Memory B cell (primary cell): ENCODE measurements at places on chromosomes 16 and 17.

DNA sequence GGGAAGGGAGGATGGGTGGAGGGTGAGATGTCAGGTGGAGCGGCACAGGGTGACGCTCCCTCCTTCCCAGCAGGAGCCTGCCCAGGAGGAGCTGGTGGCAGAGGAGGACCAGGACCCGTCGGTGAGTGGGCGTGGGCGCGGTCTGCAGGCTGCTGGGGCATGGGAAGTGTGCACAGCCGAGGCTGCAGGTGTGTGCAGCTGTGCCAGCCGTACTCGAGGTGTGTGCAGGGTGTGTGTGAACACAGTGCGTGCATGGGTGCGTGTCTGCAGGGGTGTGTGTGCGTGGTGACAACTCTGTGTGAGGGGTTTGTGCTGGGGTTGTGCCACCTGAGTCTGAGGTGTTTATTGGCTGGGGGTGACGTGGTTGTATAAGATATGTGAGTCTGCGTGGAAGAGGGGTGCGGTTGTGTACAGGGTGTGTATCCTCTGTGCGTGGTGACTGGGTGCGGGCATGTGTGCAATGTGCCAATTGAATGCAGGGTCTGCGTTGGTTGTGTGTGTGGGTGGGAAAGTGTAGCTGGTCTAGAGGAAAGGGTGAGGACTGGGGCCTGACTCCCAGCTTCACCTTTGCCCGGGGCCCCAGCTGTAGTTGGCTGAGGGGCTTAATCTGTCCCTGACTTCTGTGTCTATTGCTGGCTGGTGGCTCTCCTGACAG, 670 bp downstream of the TNFSF12 start:
- peak; percentile 46 for DNase-seq

DNA sequence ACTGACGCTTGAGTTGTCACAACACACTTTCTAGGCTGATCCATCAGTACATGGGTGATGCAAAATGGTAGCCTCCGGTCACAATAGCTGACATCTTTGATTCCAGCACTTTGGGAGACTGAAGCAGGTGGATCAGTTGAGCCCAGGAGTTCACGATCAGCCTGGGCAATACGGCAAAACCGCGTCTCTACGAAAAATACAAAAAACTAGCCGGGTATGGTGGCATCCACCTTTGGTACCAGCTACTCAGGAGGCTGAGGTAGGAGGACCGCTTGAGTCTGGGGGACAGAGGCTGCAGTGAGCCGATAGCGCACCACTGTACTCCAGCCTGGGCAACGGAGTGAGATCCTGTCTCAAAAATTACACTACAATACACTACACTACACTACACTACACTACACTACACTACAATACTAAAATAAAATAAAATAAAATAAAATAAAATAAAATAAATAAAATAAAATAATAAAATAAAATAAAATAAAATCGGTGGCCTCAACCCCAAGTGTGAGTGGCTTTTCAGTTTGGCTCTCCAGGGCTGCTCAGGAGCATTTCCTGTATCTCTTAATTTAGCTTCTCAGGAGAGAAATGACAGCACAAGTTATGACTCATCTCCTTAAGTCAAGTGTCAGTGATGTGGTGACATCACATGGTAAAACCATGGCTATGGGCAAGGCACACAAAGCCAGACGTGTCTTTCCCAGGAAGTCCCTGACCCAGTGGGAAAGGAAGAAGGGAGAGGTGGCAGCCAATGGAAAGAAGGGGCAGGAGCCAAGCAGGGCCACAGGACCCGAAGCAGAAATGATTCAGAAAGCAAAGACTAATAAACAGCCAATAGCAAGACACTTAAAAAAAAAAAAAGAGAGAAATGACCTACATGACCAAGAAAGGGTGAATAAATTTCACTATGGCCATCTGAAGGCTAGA, 75.3 kb upstream of the TBC1D3K start:
- no peak for DNase-seq

GRCh38 chr17:17353625-17354484, 50.7 kb downstream of the NT5M start:
- DNase-seq = no peak

DNA sequence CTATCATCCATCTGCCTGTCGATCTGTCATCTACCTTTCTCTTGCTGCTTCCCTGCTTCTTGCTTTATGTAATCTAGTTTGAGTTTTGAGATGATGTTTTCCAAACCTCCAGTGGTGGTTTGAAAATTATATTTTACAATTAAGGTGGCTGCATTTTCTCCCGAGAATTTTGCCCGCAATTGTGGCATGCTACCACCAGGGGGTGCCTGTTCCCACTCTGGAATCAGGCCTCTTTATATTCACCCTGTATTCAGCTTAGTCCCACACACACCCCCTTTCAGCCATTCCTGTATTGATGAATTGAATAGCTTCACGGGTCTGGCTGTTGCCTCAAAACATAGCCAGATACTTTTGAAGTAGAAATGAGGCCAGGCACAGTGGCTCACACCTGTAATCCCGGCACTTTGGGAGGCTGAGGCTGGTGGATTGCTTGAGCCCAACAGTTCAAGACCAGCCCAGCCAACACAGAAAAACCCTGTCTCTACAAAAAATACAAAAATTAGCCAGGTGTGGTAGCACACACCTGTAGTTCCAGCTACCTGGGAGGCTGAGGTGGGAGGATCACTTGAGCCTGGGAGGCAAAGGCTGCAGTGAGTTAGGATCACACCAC, 3.2 kb downstream of the PRSS22 start:
- no peak for DNase-seq

DNA sequence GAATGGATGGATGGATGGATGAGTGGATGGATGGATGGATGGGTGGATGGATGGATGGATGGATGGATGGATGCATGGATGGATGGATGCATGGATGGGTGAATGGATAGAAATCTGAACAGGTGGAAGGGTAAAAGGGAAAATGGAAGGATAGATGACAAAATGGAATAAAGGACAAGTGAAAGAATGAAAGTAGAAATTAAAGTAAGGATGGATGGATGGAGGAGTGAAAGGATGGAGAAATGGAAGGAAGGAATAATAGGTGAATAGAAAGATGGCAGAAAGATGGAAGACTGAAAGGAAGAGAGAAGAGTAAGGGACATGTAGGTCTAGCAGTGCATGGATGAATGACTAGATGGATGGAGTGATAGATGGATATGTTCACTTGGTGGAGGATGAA, 29.9 kb downstream of the VWA3A start:
- DNase-seq = no peak

GRCh38 chr17:41638941-41639340, 14.6 kb upstream of the KRT17 start:
- no peak for DNase-seq

DNA sequence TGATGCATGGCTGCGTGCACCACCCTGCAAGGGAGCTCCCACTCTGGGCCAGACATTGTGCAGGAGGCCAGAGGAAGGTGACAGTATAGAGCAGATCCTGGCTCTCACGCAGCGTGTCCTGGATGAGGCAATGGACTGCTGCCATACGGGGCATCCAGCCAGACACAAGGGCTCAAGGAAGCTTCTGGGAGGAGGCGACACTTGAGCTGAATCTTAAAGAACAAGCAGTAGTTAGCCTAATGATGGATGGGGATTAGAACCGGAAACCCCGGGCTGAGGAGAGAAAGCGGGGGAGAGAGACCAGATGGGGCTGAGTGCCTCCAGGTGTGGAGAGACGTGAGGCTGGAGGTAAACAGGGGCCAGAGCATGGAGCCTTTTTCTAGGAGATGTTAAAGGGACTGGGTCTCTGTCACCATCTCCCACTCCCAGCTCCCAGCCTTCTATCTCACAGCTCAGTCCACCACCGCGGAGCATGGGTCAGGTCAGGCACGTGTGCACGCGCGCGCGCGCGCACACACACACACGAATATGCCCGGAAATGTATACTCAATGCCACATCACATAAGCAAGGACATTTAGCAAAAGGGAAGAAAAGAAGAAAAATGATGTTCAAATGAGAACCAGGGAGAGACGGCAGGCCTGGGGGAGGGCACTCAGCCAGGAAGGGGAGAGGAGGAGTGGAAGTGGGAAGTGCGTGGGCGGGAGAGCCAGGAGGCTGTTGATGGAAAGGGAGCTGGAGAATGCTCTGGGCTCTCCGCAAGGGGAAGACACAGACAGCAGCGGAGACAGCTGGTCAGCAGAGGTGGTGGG, 46.3 kb downstream of the CCDC42 start:
- DNase-seq = no peak

DNA sequence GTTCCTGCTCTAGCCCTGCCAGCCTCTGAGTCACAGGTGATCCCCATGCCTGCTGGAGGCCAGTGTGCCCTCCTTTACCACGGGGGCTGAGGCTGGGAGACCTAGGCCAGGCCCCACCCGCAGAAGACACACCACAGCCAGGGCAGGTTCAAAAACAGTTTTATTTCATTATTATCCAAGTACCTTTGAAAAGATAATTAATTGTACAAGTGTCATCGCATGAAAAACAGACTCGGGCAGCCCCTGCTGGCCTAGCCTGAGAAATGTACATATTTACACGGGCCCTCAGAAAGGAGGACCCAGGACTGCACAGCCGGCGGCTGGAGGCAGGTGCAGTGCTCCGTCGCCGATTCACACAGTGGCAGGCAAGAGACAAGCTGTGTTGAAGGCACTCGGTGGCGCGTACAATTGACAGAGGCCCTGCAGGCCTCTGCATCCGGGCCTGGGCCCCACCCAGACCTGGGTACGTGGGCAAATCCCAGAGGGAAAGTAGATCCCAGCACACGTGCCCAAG, 4.4 kb downstream of the PDIA2 start:
- no peak for DNase-seq

GRCh38 chr16:8120001-8120400, 470.3 kb downstream of the TMEM114 start:
- no peak for DNase-seq

DNA sequence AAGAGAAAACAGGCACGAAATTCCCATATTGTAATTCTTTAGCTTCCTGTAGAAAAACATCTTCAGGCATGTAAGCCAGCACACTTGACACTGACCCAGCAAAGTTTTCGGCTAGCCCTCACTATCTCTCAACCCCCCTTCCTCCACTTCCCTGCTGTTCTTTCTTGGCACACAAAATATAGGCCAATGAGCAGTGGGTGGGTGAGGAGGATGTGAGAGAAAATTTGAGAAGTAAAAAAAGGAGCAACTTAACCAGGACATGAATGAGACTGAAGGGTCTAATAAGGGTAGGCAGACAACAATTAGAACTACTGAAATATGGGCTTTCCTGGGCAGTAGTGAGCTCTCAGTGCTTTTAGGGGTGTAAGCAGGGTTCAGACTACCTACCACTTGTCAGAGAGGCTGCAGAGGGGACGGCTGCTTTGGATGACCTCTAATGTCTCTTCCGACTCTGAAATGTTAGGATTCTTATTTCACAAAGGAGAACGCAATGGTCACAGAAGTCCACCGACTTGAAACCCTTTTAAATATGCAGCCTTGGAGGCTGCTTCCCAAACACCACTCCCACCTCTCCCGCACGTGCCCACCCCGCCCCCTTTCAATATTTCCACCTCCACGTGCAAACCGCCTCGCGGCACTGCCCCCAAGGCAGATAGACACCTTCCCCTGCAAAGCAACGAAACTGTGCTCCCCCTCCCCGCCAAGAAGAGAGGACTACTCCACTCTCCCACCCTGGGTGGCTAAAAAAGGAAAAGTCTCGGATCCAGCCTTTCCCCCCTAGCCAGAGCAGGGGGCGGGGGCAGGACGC, 889 bp downstream of the MBTD1 start:
- DNase-seq = no peak

DNA sequence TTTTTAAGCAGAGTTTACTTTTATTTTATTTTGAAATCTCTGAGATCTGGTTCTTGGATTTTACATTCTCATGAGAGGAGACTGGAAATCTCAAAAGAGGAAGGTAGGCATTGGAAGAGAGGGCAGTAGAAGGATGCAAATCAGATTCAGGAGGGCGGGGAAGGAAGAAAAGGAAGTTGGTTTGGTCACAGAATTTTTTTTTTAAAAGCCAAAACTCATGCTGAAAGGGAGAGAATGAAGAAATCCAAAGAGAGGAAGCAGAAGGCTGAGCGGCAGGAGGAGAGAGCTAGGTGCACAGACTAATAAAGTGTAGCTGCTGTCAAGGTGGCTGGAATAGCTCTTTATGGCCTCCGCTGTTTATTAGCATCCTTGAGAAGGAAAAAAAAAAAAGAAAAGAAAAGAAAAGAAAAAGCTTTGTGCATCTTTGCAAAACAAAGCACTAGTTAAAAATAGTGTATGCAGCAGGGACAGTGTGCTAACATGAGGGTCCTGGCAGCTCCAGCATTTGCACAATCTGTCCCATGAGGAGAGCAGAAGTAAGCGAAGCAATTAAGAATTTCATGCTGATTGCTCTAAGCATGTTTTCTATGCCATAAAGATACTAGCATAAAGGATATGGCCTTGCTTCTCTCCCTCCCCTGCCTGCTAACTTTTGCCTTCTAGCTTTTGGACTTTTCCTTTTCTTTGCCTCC, 194.2 kb downstream of the ZFHX3 start:
- no peak for DNase-seq

- DNase-seq = no peak
Measured at GRCh38 chr17:80124351-80124981, 22.5 kb downstream of the EIF4A3 start.

DNA sequence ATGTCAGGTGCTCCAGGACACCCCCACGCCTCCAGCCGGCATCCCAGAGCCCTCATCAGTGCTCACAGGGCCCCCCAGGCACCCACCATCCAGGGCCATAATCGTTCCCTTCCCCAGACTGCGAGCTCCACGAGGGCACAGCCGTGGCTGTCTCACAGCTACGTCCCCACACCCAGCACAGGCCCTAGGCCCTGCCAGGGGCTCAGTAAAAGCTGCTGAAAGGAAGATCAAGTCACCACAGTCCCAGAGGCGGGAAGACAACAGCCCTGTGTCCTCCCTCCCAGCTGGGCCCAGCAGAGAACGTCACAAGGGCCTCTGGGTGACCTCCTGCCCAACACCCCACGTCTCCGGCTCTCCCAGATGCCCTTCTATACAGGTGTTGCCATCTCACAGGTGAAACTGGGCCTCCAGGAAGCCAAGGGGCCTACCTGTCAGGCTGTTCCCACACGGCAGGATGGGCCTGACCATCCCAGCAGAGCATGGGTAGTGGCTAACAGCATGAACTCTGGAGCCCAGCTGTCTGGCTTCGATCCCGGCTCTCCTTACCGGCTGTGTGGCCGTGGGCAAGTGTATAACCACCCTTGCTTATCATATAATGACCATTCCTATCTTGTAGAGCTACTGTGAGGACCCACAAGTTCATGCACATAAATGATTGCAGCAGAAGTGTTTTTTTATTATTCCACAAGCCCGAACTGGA, 17.9 kb downstream of the ARL2BP start:
- no peak for DNase-seq
